ENCODE measurements at places on chromosomes 2 and 18.

DNA sequence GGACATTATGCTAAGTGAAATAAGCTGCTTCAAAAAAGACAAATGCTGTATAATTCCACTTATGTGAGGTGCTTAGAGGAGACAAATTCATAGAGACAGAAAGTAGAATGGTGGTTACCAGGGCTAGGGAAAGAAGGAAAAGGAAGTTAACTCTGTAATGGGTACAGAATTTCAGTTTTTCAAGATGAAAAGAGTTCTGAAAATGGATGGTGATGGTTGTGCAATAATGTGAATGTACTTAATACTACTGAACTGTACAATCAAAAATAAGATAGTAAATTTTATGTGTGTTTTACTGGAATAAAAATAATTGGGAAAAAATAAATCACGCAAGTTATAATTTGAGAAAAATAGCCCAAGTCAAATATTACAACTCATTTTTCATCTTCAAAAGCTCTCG, 27.5 kb downstream of the ARHGAP25 start:
- DNase-seq = no peak

DNA sequence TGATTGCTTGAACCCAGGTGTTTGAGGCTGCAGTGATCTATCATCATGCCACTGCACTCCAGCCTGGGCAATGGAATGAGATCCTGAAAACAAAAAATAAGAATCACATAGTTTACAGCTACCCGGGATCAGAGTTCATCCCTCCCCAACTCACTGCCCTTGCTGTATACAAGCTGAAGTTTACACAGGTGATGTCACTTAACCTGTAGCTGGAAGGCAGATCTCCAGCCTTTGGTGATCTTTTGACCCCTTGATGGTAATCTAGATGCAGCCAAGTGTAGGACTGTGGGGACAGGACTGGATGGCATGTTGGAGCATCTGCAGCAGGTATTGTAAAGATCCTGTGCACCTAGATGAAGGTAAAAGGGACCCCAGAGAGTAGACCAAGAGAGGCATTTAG, 66.7 kb upstream of the SLC14A2 start:
- DNase-seq = no peak

DNA sequence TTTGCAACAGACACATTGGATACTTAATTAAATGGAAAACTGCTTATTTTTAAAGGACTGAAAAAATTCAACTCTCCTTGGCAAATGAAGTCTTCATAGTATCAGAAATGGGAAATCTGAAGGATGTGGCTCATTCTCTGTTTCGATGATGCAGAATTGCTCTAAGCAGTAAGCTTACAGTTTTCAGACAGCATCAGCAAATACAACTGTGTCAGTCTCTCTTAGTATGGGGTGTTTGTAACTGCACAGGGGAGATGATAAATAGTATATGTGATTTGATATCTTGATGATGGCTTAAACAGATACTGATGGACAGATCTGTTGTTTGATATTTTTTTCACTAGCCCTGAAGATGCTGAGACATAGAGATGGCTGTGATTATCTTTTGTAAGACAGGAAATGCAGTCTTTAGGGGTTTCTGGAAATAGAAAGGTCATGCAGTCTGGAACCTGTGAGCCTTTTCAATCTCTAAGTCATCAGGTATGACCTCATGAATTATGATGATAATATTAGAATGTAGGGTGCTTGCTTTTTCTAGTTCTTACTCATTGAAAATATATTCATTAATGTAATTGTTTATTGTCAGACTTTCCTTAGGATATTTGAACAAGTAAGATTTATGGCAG, 84.2 kb downstream of the SLC4A10 start:
- DNase-seq = no peak

GRCh38 chr2:203646266-203646864, 60.1 kb upstream of the CD28 start:
- DNase-seq = no peak

GRCh38 chr2:231557571-231558217, 27.4 kb upstream of the NMUR1 start:
- DNase-seq = no peak

DNA sequence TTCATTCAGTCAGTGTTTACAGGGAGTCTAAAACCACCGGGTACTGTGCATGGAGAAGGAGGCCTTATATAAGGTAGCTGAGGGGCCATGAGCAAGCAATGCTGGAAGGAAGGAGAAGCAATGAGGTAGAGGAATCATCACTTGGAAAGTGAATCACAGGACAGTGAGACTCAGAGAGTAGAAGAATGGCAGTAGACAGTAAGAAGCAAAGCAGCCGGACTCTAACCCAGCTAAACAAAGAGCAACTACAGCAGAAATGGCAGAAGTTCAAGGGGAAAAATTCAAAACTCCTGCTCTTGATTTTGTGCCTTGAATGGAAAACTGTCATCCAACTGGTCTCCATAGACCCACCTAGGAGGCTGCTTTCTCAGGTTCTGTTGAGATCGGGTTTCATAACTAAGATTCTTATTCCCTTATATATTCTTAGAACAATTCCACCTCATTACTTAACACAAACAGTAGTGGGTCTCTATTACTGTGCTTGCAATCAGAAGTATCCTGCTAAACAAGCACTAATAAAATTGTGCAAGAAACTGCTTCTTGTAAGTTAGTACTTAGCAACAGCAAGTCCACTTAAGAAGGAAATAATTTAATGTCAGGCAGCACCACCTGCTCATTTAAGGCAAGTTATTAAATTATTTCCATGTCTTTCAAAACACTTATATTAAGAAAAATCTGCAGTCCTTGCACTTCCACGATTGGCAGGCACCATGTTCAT, 68.0 kb downstream of the RBMS1 start:
- DNase-seq = no peak

DNA sequence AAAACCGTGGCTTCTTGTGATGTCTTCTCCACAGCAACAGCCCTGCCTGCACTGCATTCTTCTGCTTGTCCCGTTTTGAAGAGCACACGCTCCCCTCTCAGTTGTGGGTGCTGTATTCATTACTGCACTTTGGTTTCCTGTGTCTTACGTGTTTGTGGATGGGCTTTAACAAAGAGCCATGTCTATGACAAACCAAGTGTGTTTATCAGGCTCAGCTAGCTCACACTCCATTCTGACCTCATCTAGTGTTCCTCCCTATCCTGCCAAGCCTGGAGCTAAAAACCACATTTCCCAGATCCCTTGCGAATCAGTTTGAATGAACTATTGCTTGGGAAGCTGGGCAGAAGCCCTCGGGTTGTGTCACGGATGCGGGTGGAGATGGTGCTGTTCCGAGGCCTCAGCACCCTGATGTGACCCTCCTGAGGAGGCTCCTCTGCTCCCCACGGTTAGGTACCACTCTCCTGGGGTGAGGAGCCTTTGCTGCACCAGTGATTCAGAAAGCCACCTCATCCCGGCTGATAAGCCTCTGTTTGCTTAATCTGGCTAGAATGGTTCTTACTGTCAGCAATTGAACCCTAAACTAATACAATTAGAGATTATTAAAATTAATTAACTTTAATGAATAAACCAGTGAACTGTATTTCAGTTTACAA, 116.5 kb downstream of the GALR1 start:
- DNase-seq = no peak

DNA sequence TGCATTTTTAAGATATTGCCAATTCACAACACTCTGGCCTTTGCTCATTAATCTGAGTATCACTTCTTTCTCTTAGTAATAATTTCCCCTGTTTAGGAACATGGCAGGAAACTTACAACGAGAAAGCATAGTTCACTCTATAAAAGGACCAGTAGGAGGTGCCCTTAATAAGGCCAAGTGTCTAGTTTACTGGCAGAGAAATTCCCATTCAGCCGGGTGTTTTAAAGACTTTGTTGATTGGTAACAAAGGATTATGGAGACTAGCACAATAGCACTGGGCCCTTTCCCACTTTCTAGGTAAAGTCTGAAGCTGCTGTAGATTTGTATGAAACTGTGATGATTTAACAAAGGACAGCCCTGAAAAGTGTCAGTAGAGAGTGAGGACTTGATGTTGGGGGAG, 3.1 kb downstream of the DCC start:
- no peak for DNase-seq

DNA sequence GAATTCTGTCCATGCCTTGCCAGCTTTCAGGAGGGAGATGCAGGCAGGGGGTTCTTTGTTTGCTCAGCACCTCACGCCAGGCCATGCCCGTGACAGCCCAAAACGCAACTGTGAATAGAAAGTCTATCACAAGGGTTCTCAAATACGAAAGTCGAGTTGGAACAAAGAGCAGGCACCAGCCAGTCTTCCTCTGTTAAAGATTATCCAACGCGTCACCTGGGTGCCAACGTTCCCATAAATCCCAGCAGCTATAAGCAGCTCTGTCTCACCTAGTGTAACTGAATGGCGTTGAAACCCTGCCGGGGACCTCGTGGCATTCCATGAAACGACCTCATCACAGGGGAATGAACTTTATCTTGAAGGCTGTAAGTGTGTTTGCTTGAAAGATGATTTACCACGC, 84.8 kb upstream of the GATA6 start:
- no peak for DNase-seq

DNA sequence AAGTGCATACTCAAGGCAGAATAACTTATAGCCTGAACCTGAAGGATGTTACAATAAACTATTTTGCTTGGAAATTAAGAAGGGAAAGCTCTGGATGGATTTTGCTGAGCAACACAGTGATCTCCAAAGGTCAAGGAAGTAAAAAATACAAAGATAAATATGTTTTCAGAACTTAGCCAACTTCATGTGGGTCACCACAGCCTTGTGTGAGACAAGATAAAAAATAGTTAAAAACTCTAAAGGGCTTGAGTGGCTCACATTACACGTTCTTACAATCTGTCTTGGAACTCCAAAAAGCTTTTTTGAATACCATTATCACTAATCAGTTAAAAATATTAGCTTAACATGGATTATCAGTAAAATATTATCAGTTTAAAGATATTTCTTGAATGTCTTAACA, 28.9 kb upstream of the MTX2 start:
- no peak for DNase-seq

- DNase-seq = no peak
Measured at GRCh38 chr2:165470361-165470760, 863 bp downstream of the CSRNP3 start.

- no peak for DNase-seq
Measured at GRCh38 chr2:199627417-199627816, 169.7 kb upstream of the SATB2 start.

- DNase-seq = no peak
Measured at GRCh38 chr2:26605195-26605998, 35.8 kb downstream of the CIB4 start.

DNA sequence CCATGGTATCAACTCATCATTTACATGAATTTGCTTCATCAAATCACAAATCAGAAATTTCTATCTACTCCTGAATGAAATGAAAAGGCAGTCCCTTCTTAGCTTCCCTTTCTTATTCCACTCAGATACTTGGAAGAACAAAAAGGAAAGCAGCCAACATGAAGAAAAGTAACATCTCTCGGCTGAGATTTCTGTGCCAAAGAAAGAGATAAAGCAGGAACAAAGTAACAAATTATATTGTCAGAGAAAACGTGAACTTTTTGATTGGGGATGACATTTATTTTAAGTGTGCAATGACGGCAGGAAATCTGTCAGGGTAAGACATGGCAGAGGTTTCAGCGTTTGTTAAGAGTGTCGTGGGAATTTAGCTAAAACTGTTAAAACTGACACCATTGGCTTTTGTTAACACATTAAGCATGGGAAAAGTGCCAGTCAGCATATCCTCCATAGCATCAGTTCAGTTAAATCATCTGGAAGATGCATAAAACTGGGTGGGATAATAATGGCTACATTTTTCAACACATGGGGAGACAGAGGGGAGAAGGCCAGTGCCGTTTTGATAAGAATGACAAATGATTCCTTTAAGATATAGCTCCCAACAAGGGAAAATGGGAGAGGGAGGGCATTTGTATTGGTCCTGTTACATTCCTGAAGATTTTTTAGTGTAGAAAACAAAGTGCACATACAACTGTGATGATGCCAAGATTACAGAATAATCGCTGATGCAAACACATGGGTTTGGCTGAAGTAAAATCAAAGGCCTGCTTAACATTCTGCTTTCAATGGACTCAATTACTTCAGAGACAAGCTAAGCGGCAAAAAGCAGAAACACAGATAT, 211.6 kb downstream of the ZNF521 start:
- no peak for DNase-seq

- DNase-seq = no peak
Measured at GRCh38 chr2:121128741-121129659, 156.0 kb downstream of the TFCP2L1 start.

- no peak for DNase-seq
Measured at GRCh38 chr2:37790019-37790418, 118.6 kb upstream of the CDC42EP3 start.

DNA sequence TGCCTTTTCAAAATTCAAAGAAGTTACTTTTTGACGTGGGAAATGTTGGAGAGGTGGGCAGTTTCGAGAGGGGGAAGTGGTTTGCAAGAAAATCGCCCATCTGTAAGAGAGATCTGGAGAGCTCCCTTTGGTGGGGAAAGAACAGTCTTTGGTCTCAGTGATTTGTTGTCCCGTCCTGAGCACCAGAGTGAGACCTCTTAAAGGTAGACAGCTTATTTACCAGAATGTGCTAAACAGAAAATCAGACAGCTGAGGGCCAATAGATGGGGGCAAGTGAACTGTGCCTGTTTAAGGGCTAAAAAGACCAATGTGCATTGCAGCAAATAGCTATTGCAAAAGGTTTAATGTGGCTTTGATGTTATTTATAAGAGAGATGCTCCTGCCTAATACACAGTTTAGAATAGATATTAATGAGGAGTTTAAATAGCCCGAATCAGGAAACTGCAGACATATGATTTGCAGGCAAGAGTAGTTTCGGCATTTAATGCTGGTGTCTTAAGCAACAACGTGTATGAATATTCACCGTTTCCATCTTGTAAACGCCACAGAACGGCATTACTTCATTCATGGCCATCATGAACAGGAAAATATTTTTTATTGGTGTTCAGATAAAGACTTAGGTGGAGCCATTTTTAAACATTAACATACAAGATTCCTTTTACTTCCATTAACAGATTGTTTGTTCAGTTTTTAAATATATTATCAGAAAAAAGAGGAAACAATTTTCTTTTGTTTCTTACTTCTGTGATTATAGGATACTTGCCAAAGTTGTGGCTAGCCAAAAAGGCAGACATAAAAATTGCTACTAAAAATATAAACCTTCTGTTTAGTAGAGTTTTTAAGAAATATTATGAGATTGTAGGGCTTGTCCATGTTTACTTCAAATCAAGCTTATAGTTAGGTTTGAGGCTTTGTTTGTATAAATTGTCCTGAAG, 29.6 kb downstream of the ARHGAP15 start:
- no peak for DNase-seq

- no peak for DNase-seq
Measured at GRCh38 chr2:3430172-3430571, 50.7 kb downstream of the TRAPPC12 start.
